ENCODE measurements at places on chromosomes 2 and 18.
A peak's percentile ranks its signal among the peaks of the same experiment; 100 is the strongest.

- peak; percentile 16 for DNase-seq
These were observed 48.2 kb upstream of the MAP3K20 start for GRCh38 chr2:173027181-173028128.

DNA sequence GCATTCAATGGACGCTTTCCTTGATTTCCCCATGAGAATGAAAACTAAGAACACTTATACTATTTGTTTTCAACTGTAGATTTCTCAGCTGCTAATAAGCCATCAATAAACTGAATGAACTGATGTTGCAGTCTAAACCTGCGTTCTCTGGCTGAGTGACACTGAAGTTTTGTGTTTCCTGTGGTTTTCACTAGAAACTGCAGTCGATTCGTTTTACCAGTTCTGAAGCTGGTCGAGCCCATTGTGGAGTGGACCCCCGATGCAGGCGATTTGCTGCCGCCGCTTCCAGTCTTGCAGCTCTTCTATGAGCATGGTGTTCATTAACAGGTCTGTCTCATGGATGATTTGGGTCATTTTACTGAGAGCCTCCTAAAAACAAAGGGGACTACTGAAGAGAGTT lies 50.6 kb upstream of the STAT1 start:
- DNase-seq = no peak

GRCh38 chr2:157122776-157123175 lies 134.7 kb upstream of the GALNT5 start:
- no peak for DNase-seq

DNA sequence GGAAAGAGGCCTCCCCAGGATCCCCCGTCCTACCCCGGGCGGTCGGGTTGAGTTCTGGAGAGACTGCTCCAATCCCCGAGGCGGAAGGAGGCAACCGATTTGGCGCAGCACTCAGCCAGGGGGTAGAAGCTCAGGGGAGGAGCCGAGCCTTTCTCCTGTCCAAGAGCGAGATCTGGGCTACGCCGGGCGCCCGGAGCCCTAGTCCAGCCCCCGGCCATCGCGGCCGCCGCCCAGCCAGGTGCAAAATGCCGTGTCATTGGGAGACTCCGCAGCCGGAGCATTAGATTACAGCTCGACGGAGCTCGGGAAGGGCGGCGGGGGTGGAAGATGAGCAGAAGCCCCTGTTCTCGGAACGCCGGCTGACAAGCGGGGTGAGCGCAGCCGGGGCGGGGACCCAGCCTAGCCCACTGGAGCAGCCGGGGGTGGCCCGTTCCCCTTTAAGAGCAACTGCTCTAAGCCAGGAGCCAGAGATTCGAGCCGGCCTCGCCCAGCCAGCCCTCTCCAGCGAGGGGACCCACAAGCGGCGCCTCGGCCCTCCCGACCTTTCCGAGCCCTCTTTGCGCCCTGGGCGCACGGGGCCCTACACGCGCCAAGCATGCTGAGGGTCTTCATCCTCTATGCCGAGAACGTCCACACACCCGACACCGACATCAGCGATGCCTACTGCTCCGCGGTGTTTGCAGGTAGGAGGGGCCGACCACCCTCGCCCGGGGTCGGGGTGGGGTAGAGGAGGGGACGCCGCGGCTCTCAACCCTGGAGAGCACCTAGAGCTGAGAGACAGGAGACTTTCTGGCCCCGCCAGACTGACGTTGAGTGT lies at the start of gene DYSF:
TSS of gene DYSF (plus strand) at position 158 of the 817 bp plus-strand sequence.
- DNase-seq = no peak

- no peak for DNase-seq
These were observed 47.1 kb upstream of the ZFP36L2 start for GRCh38 chr2:43273529-43273928.

- DNase-seq = no peak
These were observed 22.7 kb upstream of the SPR start for GRCh38 chr2:72864500-72864899.

GRCh38 chr18:136433-136832 lies 21.9 kb upstream of the USP14 start:
- no peak for DNase-seq

- DNase-seq = peak; percentile 7
These were observed 10.9 kb downstream of the ANKRD23 start for GRCh38 chr2:96832754-96833507.

- no peak for DNase-seq
These were observed 123.7 kb downstream of the FTCDNL1 start for GRCh38 chr2:199727306-199727705.

- DNase-seq = no peak
These were observed 97.3 kb upstream of the RGPD4 start for GRCh38 chr2:107729440-107729839.

DNA sequence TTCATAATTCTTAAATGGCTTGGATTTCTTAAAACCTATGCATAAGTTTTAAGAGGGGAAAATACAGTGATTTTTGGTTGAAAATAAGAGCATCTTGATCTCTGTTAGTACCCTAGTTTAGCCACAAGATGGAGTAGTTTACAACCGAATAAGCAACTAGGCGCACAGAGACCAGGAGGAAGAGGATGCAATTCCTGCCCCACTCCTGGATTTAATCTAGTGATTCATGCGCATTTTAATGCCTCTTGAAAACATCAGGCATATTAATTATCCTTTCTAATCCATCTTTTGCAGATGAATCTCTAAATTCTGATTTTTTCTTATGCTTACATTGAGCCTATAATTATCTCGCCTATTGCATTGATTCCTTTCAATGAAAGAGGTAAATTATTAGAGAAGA lies 76.7 kb downstream of the MRPS9 start:
- DNase-seq = peak; percentile 12

- no peak for DNase-seq
These were observed 255.3 kb upstream of the AGAP1 start for GRCh38 chr2:235238537-235238936.

GRCh38 chr2:170475878-170476277 lies 239.3 kb upstream of the SP5 start:
- DNase-seq = no peak

- DNase-seq = no peak
These were observed 458.1 kb downstream of the BCL11A start for GRCh38 chr2:60095202-60095815.

DNA sequence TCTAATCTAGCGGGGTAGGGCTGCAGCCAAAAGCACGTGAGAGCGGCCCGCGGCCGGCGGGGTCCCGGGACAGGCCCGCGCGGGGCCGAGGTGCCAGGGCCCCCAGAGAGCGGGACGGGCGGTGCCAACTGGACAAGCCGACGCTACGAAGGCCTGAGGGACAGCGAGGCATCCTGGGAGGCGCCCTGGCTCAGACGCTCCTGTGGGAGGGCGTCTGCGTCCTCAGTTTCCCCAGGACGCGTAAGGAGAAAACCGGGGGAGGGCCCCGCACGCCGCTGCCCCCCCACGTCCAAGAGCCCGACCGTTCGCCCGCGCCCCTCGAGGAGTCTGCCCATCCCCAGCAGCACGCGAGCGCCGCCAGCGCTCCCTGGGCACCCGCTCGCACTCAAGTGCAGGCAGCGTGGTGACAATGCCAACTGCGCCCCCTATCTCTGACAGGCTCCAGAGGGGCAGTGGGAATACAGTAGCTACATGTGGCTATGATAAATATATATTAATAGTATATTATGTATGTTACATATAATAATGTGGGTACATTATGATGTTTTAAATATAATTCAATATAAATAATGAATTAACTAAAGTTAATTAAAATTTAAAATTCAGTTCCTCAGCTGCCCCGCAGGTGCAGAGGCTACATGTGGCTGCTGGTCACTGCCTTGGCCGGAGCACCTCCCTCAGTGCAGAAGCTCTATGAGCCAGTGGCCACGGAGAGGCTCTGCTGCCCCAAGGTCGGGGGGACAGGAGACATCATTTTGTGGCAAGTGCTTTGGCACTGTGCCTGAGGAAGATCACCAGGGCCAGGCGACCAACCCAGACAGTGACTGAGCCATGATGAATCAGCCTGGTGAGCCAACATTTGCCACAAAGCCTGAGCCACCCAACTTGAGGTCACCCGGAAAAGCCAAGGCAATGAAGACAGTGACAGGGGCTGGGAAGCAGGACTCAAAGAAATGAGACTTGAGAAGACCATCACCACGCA lies 5.5 kb upstream of the SFT2D3 start:
- peak; percentile 57 for DNase-seq

GRCh38 chr2:3100386-3100785 lies 277.2 kb downstream of the EIPR1 start:
- no peak for DNase-seq

DNA sequence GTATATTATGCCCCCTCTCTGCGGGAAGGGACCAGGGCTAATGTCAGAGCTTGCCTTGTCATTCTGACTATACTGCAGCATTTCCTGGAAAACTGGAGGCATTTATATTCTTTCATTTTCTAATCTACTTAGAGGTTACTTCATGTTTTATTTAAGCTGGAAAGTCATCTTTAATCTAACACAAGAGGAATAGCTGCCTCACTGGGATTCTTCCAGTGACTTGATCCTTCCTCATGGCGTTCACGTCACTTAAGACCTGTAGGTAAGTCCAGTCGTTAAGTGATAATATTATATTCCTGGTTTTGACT lies 727.6 kb upstream of the DDX18 start:
- no peak for DNase-seq

GRCh38 chr2:164816046-164816445 lies 25.6 kb downstream of the COBLL1 start:
- DNase-seq = no peak

DNA sequence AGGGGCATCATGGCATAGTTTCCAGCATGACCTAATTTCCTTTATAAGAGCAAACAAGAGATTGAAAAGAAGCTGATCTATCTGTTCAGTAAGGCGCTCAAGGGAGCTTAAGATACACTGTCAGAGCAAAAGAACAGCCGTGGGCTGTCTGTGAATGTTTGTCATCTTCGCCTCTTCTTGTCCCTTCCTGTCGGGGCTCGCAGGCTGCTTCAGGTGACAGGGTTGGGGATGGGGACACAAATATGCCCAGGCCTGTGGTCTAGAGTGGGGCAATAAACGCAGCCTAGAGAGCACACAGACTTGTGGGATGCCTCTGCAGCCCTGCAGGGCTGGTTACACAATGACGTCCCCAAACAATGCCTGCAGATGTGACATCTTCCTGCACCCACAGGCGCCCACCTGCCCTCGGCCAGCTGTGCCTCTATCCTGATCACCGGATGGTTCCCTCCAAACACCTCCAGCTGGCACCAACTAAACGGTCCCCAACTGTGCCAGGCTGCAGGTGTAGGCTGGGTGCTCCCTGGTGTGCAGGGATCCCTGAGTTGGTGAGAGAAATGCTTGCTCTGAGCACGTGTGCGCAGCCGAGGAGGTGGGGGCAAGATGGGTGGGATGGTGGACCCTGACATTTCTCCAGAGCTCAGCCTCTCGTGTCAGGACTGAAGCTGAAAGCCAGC lies 72.8 kb downstream of the EDAR start:
- no peak for DNase-seq
